Smooth muscle cell of the brain vasculature (primary cell): ENCODE measurements at places on chromosomes 4 and X.

DNA sequence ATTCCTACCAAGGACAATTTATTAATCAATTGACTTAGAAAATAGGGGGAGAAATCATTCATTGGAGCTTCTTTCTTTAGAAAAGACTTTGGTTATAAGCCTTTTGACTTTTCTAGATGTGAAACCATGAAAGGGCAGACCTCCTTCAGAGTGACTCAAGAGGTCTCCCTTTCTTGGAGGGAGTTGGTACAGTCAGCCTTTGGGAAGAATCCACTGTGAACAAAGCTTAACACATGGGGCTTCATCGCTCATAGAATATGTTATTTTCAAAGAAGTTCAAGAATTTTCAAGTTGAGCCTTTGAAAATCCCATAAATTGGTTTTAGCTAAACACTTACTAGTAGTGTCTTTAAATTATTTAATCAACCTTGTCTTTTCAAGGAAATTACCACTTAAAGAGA, 28.0 kb downstream of the RIPPLY1 start:
- DNase-seq: no peak

DNA sequence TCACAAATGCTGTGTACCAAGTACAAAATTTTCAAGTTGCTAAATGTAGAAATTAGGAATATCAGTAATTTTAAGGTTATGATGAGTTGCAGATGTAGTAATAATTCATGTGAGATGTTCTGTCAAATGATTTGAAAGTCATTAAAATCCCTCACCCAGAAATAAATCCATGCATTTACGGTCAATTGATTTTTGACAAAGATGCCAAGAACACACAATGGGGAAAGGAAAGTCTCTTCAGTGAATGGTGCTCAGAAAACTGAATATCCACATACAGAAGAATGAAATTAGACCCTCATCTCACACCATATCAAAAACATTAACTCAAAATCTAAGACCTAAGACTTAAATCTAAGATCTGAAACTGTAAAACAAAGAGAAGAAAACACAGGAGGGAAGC, 12.9 kb upstream of the BMPR1B start:
- DNase-seq: no peak

DNA sequence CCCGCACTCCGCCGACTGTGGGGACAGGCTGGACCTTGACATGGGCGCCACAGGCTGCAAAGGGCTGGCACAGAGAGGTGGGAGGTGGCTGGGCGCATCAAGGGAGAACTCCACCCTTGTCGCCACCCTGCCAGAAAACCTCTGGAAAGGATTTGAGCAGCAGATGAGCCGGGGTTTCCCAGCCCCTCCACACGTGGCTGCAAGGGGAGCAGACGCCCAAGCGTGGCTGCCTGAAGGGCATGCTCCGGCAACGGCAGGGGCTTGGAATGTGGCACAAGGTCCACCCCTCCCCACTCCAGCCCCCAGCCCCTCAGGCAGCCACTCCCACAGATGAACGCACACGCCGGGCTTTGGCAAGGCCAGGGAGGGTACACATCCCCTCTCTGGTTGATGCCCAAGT, 4.6 kb downstream of the BGN start:
- no peak for DNase-seq

GRCh38 chrX:40474205-40474626, 106.6 kb upstream of the ATP6AP2 start:
- DNase-seq: no peak

DNA sequence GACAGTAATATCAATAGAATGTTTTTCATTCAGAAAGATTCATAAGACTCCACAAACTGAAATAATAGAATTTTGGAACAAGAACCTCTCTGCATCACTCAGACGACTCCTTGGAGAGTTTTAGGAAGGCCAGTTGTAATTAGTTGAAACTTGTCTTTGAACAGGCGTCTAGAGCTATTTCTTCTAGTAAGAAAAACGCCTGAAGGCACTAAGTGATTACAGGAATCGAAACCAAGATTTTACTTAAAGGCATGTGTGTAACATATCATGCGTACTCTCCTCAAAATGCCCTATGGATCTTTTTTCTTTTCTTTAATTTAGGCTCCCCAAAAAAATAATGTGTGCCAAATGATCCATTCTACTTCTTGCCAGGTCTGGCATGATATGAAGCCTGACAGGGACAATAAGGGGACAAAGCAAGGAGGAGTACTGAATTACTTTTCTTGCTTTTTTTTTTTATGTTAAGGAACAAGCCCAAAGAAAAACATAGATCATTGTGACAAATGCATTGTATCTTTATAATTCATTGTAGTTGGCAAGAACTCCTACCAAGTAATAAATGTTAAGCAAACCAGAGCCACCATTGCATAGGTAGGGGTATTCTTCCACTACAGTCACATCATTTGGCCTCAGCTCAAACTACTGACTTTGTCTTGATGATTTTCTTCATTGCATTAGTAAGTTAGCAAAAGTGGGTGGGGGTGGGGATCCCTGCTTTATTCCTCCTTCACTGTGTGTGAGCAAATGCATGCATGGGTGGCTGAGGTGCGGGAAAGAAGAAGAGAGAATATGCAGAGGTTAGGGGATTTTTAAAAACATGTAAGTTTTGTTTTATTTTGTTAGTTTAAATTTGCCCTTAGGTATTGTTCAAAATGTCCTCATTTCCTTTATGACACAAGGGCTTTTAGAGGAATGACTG, 79.9 kb upstream of the ATOH1 start:
- DNase-seq: no peak

GRCh38 chr4:70801265-70801809, 38.4 kb downstream of the GRSF1 start:
- no peak for DNase-seq
